ENCODE measurements at places on chromosomes 5 and 9.

DNA sequence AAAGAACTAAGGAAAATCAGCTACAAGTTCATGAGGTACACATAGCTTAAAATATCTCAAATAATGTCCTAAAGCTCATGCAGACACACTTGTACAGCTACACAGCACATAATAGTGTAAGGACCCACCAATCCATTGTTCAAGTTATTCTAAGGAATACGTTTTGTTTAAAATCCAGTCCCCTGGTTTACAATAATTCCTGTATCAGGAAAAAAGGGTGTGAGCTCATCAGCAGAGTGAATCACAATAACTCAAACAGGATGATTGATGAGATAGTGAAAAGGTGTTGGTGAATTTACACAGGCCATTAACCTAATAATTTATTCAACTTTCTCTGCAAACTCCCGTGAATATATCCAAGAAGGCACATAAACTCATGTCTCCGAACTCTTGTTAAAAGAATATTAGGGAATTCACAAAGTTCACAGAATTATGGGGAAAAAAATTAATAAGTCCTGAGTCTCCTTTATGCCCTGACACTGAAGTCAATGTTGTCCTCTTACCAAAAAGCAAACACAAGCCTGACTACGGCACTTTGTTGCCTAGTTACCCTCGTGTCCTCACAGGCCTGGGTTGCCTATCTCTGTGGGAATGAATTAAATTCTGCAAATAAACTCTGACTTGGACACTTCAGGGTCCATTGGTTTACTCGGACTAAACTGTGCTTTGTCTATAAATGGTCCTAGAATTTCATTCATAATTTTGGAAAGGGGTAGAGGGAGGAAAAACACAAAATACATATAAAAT lies 142.8 kb upstream of the PDE4D start:
- DNase-seq, result no peak

DNA sequence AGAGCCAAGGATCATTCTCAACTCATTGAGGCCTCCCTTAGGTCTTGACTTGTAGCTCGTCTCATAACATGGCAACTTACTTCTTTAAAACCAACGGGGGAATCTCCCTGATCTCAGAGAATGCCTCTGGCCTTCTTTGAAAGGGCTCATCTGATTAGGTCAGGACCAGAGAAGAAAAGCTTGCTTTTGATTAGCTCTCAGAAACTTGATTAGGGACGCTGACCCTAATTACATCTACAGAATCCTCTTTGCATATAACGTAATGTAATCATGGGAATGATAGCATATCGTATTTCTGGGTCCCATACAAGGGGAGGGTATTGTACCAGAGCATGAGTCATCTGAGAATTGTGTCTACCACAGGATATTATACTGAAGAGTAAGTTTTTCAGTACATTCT lies 125.1 kb upstream of the SH3GL2 start:
- DNase-seq, result no peak

DNA sequence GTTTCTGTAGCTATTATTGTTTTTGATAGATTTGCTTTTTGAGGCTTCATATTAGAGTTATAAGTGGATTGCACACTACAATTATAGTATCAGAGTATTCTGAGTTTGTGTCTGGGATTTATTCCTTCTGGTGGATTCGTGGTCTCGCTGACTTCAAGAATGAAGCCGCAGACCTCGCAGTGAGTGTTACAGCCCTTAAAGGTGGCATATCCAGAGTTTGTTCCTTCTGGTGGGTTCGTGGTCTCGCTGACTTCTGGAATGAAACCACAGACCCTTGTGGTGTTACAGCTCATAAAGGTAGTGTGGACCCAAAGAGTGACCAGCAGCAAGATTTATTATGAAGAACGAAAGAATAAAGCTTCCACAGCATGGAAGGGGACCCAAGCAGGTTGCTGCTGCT lies 6.9 kb upstream of the EMB start:
- DNase-seq, result no peak

DNA sequence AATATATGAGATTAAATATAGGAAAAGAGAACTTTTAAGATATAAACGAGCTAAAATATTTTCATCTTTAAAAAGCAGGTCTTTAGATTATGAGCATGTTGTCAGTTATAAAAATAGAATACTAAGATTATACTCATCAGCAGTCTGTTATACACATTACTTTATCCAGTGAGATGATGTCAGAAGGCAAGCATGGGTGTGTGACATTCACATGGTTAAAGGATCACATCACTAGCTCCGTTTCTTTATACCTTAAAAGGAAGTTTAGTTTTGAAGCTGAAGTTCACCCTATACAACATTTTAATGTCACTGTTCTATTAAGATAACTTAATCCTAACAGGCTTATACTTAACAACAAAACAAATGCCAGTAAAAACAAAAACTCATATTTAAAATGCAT lies 59.6 kb downstream of the RICTOR start:
- no peak for DNase-seq

DNA sequence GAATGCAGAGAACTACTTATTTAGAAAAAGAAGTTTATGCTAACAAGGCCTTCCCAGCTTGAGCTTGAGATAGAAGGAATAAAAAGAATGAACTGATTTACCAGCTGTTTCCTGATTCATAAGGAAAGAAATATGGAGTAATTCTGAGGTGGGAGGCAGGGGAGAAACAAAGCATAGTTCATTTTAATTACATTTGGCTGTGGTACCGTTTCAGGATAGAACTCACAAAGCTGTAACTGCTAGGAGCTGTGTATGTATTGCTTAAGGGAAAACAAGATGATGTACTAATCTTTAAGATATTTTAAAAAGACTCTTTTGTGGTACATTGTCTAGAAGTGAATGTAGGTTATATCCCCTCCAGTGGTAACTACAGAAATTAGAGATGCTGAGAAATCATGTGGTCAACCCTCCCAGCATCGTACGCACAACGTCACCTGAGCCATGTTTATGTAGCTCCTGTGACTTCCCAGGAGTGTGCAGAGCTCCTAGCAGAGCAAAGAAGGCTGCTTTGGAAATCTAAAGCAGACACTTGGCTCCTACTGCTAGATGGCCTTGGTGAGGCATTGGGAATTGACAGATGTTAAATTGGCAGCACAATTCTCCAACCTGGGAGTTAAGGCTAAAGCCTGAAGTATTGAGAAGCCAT lies 208.3 kb upstream of the VLDLR start:
- no peak for DNase-seq

DNA sequence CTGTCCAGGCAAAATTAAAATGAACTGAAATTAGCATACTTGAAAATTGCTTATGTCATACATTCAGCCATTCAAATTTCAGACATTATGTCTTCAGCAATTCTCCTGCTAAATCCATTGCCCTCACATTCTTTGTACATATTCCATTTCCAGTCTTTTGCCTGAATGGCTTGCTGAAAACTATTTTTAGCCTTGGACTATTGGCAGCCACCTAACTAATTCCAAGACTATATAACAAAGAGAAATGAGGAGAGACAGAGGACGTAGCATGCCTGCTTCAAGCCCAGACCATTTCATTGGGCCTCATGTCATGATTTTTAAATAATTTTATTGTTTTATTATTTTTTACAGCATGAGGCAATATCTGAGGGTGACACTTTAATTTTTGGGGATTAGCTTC lies 100.3 kb downstream of the MRPS30 start:
- DNase-seq, result no peak

DNA sequence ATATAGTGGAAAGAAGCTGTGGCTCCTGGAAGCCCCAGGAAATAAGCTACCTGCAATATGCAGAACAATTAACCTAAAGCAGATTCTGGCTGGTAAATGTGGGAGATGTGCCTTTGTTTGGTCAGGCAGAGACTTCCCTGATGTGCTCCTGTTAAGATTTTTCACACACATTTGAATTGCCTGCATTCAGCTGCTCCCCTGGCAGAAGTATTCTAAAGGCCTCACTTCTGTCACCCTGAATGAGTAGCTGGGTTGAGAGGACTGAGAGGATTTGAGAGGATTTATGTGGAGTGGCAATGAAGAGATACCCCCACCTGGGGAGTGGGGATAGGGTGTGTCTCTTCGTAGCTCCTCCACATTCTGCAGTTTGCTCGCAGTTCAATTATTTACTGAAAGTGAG lies 130.5 kb downstream of the ST8SIA4 start:
- no peak for DNase-seq

GRCh38 chr5:141039517-141039916 lies 11.7 kb upstream of the PCDHB1 start:
- DNase-seq, result no peak

DNA sequence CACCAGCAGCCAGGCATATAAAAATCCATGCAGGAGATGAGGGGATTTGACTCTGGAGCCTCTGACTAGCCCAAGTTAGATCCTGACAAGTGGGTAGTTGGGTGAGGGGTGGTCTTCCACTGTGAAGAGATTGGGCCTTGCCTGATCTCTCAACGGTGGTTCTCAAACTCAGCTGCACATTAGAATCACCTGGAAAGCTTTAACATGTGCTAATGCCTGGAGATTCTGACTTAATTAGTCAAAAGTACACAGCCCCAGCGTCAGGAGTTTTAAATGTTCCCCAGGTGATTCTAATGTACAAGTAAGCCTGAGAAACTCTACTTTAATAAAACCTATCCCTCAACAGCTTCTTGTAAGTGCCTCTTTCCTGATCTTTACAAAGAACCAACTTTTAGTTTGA lies 57.5 kb downstream of the GCNT4 start:
- no peak for DNase-seq

- no peak for DNase-seq
Observed at GRCh38 chr9:115415450-115415849, 297.5 kb upstream of the TNC start.

GRCh38 chr5:179788193-179788854 lies 5.5 kb upstream of the LTC4S start:
- no peak for DNase-seq

- peak; percentile 5 for DNase-seq
Observed at GRCh38 chr5:10585518-10585915, 21.6 kb downstream of the ANKRD33B start.

- DNase-seq, result peak; percentile 67
Observed at GRCh38 chr5:180070756-180071530, 616 bp downstream of the RNF130 start.

DNA sequence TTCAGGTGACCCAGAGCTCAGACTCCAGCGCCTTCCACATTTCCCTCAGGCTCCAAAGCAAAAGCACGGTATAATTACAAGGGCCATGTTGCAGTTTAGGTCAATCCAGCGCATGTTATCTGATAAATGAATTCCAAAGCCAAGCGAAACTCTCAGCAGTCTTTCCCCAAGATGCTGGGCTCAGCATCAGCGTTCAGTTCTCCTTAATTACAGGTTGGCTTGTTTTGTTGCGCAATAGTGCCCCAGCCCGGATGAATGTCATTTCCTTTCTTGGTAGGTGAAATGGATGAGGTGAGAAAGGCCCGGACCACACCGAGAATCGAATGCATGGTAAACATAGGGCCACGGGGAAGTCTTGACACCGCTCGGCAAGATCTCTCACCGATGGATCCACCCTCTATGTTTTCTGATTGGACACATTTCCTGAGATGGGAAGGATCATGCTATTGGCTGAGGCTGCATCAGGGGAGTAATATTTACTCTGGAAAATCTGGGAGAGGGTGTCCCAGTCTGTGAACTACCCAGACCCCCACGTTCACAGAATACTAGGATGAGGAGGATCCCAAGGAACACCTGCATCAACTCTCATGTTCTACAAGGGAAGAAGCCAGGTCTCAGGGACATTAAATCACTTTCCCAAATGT lies 221.2 kb upstream of the ANKRD55 start:
- no peak for DNase-seq

DNA sequence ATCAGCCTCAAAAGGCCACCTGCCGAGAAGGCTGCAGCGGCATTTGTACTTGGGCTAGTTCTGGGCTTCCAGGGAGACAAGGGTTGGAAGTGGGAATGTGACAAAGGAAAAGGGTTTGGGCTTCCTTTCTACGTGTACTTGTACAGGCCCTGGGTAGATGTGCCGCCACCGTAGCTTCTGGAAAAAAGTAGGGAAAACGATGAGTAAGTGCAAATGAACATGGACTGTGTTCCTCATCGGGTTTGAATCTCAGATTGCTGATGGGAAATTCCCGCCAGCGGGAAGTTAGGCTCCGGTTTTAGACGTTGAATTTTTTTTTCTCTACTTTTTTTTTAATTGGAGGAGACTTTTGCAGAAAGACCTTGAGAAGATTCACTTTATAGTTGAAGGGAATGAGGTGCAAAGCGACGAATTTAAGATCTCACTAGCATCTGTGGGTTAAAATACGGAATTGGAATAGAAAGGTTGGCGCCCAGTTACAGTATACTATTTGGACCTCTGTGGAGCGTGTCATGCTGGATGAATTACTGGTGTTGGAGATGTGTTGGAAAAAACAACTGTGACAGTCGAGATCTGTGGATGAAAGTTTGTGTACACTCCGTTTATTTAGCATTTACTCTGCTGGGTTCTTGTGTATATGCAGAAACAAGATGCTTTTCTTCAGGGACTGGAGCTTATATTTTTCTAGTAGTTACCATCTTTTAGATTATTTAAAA lies 1.2 kb downstream of the G3BP1 start:
- no peak for DNase-seq

GRCh38 chr9:104287253-104287878 lies 193.3 kb downstream of the SMC2 start:
- DNase-seq, result peak; percentile 31

DNA sequence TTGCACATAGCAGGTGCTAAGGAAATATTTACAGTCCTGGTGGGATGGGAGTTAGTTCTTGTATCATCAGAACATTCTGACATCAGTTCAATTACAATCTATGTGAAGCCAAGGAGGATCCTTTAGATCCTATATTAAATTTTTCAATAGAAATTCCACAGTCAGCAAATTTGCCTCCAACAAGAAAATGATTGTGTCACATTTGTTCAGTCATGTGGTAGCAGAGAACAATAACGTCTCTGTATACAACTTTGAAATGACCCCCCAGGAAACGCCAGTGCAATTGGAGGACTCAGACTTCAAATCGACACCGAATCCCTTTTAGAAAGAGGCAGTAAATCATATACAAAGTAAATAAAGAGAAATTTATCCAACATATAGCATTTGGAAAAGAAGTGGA lies 392.1 kb downstream of the DTWD2 start:
- DNase-seq, result no peak

- no peak for DNase-seq
Observed at GRCh38 chr5:19498852-19499251, 489.1 kb downstream of the CDH18 start.

- DNase-seq, result no peak
Observed at GRCh38 chr9:24572406-24572805, 26.7 kb upstream of the IZUMO3 start.

- no peak for DNase-seq
Observed at GRCh38 chr9:13513286-13513685, 233.8 kb upstream of the MPDZ start.

All from D341Med (cell line).